NCI-H1694 (cell line): ENCODE measurements at places on chromosomes 3 and 15.

- no peak for DNase-seq
Observed at GRCh38 chr3:187212705-187213104, 15.4 kb downstream of the RTP1 start.

GRCh38 chr3:41320953-41321641, 121.8 kb downstream of the CTNNB1 start:
- no peak for DNase-seq

DNA sequence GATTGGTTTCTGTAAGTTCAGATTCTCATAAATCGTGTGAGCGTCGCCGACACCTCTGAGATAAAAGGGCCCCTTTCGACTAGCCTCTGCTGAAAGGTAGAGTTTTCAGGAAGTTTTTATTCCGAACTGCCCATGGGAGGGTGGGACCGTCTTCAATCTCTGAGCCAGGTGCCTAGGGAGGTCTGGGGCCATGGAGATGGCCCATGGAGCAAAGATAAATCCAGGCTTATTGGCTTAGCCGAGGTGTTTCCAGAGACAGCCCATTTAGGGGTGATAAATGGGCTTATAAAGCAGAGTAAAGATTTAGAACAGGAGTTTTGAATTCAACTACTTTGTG, 442 bp downstream of the QTRT2 start:
- no peak for DNase-seq

- no peak for DNase-seq
Observed at GRCh38 chr3:182058488-182058887, 346.8 kb downstream of the SOX2 start.

- no peak for DNase-seq
Observed at GRCh38 chr15:55526559-55527036, 18.6 kb upstream of the DNAAF4 start.

GRCh38 chr3:49172551-49173041, 1.2 kb downstream of the KLHDC8B start:
- DNase-seq = no peak

DNA sequence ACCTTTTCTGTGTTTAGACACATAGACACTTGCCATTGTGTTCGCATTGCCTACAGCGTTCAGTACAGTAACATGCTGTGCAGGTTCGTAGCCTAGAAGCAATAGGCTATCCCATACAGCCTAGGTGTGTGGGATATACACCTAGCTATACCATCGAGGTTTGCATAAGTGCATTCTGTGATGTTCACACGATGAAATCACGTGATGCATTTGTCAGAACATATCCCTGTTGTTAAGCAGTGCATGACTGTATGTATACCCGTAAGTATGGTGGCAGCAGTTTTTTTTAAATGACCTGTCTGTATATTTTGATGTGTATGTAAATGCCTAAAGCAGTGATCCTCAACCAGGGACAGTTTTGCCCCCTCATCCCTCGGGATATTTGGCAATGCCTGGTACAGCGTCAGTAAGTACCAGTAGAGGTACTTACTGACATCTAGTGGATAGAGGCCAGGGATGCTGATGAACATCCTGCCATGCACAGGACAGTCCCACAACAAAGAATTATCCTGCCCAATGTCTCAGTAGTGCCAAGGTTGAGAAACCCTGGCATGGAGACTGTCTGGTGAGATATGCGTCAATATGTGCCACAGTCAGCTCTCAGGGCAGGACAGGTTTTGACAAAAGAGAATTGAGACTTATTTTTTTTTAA, 129.1 kb downstream of the HCN4 start:
- no peak for DNase-seq

- DNase-seq = no peak
Observed at GRCh38 chr3:115292131-115292530, 145.0 kb upstream of the ZBTB20 start.

DNA sequence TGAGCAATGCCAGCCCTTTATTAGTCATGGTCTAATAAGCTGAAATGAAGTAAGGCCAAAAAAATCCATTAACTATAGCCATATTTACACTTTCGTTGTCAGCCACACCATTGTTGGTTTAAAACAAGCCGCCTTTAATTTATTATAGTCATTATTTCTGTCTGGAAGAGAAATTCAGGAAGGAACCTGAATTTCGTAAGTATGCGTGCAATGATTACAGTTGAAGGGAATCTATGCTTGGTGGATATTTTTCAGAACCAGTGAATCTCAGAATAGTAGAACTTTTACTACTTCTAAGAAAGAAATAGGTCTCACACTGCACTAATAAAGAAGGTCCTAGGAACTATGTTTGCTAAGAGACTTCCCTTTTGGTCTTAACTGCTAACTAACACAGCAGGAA, 59.1 kb downstream of the FAM43A start:
- DNase-seq = no peak

DNA sequence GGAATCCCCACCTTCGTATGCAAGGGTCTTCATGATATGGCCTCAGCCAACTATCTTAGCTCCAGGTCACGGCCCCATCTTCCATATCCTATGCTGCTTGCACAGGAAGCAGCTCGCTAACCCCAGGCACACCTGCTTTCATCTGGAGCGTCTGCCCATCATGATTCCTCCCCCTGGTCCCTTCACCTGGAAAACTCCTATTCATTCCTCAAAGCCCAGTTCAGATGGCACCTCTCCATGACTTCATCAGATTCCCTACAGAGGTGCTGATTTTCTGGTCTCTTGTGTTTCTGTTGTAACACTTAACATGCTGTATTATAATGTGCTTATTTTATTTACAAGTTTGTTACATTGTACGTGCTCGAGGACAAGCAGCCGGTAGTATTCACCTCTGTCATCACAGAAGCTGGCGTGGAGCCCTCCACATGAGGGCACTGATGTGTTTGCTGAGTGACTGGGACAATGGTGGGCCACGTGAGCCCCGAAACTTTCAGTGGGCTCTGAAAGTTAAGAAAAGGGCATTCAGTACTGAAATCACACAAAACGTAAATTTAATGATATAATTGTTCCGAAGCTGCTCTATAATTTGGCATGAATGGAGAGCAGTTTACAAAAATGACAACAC, 16.2 kb downstream of the MUC20 start:
- DNase-seq = no peak

DNA sequence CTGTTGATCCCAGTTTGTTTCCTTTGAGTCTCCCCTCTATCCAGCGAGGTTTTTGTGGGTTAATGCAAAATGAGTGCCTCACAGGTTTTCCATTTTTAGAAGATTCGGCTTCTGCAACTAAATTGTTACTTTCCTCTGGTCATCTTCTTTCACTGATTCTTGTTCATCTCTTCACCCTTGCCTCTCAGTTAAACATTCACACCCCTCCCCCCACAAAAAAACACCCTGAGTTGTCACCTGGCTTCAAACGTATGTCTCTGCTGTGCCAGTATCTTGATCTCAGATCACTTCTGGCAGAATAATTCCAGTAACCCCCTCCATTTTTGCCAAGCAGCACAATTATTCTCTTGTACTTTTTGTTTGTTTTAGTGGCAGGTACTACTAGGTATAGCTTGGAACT, 12.3 kb upstream of the CLDN16 start:
- DNase-seq = no peak

GRCh38 chr15:80487839-80488390, 83.7 kb downstream of the ARNT2 start:
- no peak for DNase-seq

DNA sequence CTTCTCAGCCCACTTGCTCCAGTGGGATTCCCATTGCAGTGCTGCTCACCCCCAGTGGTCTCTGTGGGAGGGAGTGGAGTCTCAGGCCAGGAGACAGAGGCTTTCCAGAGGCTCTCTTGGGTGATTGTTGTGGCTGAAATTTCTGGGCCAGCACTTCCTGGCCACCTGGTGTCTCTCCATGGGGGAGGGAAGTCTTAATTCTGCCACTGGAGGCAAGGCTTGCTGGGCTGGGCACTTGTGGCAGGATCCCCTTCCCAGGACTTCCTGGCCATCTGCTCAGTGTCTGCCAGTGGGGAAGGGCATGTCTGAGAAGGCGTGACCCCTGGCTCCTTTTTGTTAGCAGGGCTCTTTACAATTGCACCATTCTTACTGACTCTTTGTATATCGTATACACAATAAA, 351.8 kb downstream of the GABRB3 start:
- no peak for DNase-seq

DNA sequence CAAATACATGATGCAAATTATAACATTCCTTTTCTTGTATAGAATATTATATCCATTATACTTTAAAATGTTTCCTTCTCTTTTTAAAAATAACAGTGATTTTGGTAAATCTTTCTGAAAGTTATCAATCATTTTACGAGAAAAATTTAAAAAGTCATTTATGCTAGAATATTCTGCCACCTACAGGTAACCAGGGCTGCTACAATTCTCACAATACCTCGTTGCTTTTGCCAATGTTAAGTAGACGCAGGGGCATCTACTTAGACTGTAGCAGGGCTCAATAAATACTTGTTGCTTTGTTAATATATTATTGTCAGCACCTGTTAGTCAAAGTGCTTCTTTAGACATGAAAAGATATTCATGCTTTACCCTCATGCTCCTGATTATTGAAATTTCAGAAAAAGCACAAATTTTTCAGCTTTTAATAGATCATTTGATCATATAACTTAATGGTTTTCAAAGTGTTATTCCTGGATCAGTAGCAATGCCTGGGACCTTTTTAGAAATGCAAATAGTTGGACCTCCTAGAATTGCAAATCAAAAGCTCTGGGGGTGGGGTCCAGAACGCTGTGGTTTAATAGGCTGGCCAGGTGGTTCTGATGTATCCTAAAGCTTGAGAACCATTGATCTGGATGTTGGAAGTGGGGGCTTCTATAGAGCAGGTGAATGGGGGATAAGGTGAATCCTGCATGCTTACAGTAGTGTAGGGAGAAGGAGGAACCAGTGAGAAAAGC, 223.6 kb upstream of the PDZRN3 start:
- DNase-seq = no peak
